ENCODE measurements at places on chromosomes 13 and 19. TPM values are rescaled to one million over a fixed set of nuclear protein-coding genes. Genes with fewer than 3 reads are reported as not detected.

The KEAP1 gene
- 55.2 TPM for total RNA-seq

DNA sequence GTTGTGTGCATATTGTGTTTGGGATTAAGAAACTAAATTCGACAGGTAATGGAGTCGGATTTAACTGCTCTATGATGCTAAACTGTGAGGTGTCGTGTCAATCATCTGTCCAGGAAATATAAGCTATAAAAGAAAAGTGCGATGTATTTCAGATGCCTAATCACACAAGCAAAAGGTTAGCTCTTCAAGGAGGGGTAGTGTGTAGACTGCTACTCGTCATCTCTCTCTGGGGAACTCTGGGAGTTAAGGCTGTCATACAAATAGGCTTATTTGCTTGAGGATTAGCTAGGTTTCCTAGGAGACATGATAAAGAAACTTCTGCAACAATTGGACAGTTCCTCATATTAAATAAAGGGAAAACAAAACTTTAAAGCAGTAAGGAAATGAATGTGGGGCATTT, 462.1 kb downstream of the OLFM4 start:
- peak; percentile 72 for DNase-seq

- DNase-seq: no peak
Observed at GRCh38 chr19:1745589-1746031, 7.7 kb upstream of the ONECUT3 start.

DNA sequence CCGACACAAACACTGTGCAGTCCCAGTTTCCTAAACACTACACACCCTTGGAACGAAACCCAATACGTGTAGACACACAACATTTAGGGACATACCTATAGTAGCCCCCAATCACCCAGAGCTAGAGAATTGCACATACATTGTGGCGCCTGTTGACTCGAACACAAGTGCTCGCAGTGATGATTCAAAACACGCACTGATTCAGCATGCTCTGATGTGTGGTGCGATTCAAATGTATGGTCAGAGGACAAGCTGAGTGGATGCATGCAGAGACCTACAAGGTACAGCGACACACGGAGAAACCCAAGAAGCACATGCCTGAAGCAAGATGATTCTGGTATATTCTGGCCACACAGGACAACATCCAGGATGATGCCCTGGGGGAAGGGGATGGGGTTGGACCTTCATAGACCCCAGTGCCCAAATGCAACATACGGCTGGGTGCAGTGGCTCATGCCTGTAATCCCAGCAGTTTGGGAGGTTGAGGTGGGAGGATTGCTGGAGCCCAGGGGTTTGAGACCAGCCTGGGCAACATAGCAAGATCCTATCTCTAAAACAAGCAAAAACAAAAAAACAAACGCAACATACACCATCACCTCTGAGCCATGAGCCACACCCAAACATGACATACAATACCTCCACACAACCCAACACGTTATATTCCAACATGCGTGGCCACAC, 997 bp upstream of the KCNN4 start:
- DNase-seq: no peak

The NCAN gene
- total RNA-seq: 0.22 TPM

- no peak for DNase-seq
Observed at GRCh38 chr19:4069331-4069959, 2.7 kb upstream of the ZBTB7A start.

GRCh38 chr19:39264306-39265290, 3.6 kb upstream of the IFNL2 start:
- peak; percentile 30 for DNase-seq

- no peak for DNase-seq
Observed at GRCh38 chr13:32726374-32727037, 140.3 kb downstream of the PDS5B start.

- DNase-seq: no peak
Observed at GRCh38 chr13:30216111-30216510, 91.2 kb downstream of the KATNAL1 start.

- peak; percentile 73 for DNase-seq
Observed at GRCh38 chr19:13841086-13841961, 35.6 kb upstream of the NANOS3 start.

GRCh38 chr13:110731072-110731471, 17.6 kb downstream of the ING1 start:
- DNase-seq: no peak

DNA sequence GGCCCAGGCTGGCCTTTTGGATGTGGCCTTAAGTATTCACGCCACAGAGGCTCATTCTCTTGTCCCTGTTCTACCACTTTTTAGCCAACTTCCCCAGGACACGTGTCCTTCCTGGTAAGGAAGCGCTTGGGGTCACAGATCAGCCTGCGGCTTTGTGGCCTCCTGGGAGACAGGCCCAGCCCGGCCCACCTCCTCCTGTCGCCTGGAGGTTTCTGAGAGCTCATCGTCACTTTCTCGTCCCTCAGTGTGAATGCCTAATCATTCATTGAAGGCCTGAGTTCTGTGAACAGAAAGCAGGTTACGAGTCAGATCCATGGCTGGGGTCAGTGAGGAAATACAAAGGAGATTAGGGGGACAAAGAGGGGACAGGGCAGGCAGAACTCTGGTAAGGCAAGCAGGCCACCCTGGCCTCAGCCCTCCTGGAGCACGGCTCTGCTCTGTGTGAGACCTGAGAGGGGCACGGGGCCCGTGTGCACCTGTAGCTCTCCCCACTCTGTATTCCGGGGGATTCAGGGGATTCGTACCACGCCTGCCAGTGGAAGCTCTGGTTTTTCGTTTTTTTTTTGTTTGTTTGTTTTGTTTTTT, 38.6 kb upstream of the TSHZ3 start:
- DNase-seq: no peak

GRCh38 chr13:21069561-21070004, 8.2 kb upstream of the LATS2 start:
- DNase-seq: peak; percentile 92

DNA sequence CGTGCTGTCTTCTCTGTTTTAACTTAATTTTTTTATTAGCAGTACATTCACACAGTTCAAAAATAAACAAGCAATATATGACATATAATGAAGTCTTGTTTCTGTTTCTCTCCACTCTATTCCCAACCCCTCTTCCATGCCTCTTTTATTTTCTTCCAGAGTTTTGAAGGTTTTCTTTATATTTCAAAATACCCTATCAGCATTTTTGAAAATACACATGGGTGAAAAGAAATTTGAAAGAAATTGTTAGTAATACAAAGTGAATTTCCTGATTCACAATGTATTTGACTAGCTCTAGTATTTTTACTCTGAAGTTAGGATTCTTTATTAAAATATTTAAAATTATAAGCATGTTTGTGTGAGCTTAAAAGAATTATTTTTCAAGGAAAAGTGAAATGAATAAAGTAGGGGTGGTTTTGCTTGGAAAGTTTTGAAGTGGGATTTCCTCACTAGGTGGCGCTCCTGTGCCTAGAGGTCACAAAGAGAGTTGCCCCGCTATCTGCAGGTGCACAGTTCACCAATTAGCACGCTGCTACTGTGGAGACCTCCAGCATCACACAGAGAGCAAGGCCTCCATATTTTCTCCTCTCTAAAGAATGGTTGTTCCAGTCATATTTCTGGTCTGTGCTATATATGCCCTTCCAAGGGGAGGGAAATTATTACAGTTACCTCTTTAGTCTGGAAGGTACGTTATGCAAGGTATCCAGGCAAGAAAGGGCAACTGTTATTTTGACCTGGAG, 37.6 kb downstream of the SOX21 start:
- peak; percentile 26 for DNase-seq

The NRTN gene
- 0.44 TPM for total RNA-seq

- no peak for DNase-seq
Observed at GRCh38 chr13:49342454-49342853, 94.7 kb downstream of the CDADC1 start.

The KISS1R gene
- total RNA-seq: not detected

DNA sequence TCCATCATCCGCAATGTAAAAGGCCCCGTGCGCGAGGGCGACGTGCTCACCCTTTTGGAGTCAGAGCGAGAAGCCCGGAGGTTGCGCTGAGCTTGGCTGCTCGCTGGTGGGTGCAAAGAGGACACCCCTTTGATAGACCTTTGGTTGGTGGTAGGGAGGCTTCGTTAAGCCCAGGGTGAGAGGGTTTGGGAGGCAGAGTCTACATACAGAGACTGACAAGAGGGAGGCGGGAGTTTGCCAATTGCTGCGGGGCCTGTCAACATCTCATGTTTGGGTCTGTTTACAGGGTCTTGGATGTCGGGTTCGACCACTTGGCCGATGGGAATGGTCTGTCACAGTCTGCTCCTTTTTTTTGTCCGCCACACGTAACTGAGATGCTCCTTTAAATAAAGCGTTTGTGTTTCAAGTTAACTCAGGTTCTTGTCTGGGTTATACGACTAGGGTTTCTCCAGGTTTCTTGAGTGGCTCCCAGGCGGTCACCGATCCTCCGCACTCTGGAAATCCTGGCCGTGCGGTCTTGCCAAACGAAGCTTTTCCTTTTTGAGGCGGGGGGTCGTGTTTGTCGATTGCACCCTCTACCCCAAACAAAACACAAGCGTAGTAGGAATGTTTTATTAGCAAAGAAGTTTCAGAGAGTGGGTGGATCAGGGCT, 816 bp downstream of the RPS28 start:
- DNase-seq: no peak

The SPRY2 gene
- 44.1 TPM for total RNA-seq

- no peak for DNase-seq
Observed at GRCh38 chr13:71827241-71827640, 39.8 kb downstream of the DACH1 start.

The PSG7 gene
- total RNA-seq: not detected

GRCh38 chr13:37960427-37960826, 90.9 kb upstream of the TRPC4 start:
- no peak for DNase-seq

DNA sequence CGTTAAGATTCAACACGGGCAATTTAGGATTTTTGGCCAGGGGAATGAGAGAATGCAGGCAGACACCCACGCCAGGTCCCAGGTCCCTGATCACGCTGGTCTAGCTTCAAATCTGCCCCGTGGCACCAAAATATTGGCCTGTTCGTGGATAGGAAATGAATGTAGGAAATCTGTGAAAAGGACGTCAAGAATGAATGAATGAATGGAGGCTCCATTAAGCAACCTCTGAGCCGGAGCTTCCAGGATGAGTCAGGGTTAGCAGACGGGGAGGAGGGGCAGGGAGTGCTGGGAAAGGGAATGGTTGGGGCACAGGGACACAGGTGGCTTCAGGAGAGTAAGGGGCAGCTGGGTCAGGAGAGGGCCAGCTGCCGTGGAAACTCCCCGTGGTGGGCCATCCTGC, 4.2 kb downstream of the SULT2B1 start:
- DNase-seq: no peak

- peak; percentile 16 for DNase-seq
Observed at GRCh38 chr13:29963089-29963488, 112.7 kb upstream of the UBL3 start.

- no peak for DNase-seq
Observed at GRCh38 chr13:113183450-113184129, 24.9 kb downstream of the PCID2 start.

- no peak for DNase-seq
Observed at GRCh38 chr19:15838351-15838750, 22.9 kb upstream of the OR10H1 start.

The EFNB2 gene
- total RNA-seq: 13.9 TPM

DNA sequence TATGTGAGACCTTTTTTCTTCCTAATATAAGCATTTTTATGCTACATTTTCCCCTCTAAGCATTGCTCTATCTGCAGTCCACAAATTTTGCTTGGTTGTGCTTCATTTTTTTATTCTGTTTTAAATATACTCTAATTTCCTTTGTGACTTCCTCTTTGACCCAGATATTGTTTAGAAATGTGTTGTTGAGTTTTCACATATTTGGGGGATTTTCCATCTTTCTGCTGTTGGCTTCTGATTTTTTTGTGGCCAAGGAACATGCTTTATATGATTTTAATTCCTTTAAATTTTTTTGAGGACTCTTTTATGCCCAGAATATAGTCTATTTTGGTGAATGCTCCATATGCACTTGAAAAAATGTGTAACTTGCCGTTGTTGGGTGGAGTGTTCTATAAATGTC, 22.9 kb downstream of the UBAC2 start:
- DNase-seq: no peak

DNA sequence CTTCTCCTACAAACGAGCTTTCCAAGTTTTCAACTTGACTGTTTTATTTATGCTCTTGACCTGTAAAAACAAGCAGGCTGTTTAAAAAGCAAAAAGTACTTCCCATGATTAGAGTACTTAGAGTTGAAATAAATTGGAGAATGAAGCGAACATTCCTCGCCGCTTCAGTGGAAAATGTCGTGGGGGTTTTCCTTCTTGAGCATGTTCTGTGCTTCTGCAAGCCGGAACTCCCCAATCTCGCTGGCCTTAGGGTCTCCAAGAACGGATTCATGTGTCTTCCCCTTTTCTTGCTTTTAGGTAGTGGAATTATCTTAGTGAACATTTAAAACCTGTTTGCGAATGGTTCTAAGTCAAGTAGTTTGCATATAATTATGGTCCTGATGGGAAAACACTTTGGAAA, 103.6 kb upstream of the ZNF536 start:
- DNase-seq: no peak

DNA sequence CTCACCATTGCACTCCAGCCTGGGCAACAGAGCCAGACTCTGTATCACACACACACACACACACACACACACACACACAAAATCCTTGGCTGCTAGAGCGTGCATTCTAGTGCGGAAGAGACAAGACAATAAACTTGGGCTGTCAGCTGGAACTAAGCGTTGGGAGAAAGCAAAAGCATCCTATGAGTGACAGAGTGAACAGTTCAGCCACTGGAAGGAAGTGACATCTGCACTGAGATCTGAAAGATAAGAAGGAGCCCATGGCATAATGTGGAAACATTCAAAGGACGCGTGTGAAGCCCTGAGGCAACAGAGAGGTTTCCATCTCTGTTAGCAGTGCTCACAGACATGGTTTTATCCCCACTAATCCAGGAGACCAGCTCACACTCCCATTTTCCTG, 3.5 kb upstream of the SLC1A5 start:
- no peak for DNase-seq

- DNase-seq: peak; percentile 22
Observed at GRCh38 chr13:25727250-25727649, 324.6 kb downstream of the SHISA2 start.

DNA sequence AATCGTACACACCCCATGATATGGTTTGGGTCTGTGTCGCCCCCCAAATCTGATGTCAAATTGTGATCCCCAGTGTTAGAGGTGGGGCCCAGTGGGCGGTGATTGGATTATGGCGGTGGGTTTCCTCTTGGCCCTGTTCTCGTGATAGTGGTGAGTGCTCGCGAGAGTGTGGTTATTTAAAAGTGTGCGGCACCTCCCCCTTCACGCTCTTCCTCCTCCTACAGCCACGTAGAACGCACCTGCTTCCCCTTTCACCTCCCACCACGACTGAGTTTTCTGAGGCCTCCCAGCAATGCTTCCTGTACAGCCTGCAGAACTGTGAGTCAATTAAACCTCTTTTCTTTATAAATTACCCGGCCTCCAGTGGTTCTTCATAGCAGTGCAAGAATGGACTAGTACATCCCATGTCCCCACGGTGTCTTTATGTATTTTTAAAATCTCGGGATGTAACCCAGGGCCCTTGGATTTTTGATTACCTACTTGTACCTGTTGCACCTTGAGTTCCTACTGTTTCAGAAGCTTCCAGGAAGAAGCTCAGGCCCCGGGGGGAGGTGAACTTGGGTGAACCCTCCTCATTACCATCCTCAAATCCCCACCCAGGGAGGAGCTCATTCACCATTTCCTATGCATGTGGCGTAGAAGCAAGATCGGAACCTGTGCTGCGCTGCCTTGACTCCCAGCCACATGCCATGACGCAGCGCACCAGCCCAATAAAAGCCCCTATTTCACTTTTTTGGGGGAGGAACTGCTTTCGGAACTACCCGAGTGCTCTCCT, 52.4 kb downstream of the TEX29 start:
- no peak for DNase-seq

GRCh38 chr19:7590256-7590655, 5.4 kb upstream of the CAMSAP3 start:
- DNase-seq: no peak

GRCh38 chr13:42181381-42181953, 90.5 kb upstream of the AKAP11 start:
- DNase-seq: peak; percentile 5
